ENCODE measurements at places on chromosomes 4 and X.

DNA sequence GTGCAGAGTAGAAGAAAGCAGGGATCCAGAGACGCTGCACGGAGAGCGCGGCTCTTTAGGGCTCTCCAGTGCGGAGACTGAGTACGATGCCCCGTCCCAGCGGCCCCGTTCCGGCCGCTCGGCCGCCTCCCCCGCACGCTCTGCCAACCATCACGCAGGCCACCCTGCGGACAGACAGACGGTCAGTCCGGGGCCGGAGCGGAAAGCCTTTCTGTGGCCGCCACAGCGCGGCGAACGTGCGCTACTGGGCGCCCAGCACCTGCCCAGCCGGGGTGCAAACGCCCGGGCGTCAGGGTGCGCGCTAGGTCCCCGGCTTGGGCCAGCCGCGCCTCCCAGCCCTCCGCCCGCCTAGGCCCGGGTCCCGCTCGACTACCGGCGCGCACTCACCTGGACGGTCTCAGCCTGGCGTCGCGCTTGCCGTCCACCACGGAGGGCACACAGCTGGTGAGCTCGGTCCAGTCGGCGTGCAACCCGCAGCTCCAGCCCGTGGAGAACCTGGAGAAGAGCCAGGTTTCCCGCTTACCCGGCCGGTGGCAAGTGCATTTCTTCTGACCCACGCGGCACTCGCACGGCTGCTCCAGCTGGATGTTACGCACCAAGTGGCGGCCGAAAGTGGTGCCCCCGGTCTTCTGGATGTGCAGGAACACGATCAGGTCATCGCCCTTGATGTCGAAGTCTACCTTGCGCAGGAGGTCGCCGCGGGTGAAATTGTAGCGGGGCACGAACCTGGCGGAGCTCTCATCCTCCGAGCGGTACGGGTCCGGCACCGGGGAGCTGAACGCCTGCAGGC lies 1.8 kb downstream of the HS6ST2 start:
- no peak for DNase-seq

DNA sequence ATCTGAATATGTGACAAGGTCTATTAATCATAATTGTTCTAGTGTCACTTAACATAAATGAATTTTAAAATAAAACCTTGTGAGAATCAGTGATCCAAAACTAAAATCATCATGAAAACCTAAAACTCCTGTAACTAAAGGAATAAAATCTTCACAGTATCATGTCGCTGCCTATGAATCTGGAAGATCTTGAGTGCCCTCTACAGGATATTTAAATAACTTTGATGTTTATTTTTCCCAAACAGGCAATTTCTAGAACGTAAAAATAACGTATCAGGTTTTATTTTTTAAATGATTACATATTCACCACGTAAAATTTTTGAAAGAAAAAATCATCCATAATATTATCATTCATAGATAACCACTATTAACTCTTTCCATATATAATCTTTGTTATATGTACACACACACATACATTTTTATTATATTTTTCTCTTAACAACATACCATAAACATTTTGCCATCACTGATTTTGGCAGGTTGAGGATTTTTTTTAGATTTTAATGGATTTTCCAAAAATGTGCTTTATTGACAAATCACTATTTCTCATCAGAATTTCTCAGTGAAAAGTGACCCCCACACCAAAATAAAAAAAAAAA lies 79.6 kb downstream of the COMMD8 start:
- no peak for DNase-seq

DNA sequence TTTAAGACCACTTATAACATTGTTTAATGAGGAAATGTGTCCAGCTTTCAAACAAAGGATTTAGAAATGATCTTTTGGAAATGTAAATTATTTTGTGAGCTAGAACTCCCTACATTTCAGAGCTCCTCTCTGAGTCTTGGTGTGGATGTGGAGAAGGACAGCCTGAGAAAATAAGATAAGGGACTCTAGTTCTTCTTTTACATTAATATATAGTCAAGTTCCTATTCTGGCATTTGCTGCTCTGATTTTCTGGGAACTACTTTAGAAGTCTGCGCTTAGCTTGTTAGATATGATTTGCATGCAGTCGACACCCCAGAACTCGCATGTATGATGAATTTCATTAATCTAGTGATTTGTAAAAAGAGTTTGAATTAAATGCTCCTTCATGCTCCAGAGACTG lies 45.5 kb downstream of the TSPAN7 start:
- no peak for DNase-seq

DNA sequence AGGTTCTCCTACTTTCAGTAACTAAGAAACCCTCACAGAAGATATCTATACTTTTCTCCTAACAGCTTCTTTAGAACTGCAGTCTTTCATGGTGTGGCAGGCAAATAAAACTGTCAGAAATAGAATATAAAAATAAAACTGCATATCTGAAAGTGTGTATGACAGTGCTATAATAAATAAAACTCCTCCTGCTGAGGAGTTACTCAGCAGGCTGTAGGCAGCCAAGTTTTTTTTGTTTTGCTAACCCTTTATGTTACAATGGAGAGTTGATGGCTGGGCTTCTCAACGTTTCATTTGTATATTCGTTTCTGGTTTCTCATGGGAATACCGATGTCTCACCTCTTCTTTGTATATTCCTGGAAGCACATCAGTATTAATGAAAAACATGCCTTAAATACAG lies 18.2 kb upstream of the UGT2B10 start:
- DNase-seq: no peak

DNA sequence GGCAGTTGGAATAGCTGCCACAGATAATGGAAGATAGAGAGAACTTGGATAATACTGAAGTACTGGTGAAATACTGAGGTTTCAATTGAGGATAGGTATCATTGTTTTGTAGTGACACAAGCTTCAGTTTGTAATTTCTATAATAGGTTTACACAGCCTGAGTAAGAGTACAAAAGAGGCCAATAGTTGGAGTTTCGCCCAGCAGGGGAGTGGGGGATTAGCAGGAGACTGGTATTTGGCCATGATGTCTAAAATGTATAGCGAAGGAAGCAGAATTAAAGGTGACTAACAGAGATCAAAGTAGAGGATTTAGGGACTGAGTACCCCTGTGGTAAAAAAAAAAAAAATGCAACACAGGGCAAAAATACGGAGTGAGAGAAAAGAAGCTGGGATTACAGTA lies 129.5 kb downstream of the KCTD8 start:
- DNase-seq: no peak

DNA sequence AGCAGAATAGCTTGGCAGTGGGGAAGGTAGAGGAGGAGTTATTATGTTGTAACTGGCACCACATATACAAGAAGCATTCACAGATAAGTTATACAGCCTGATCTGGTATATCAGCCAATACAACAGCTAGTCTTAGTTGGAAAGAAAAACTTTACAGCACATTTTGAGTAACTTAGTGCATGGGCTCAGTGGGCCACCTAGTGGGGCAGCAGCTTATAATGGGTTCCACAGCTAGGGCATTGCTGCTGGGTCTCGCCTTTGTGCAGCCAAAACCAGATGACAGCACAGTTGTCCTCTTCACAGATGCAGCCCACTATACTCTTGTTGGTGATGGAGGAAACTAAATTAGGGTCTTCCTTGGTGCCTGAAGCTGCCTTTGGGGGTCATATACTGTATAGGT lies 448.1 kb upstream of the RASGEF1B start:
- DNase-seq: no peak

- DNase-seq: no peak
These were observed 82.2 kb upstream of the PRPS2 start for GRCh38 chrX:12709047-12709446.

GRCh38 chr4:38980903-38981676 lies 51.1 kb downstream of the TMEM156 start:
- no peak for DNase-seq

- DNase-seq: no peak
These were observed 5.2 kb downstream of the MAEA start for GRCh38 chr4:1294891-1295290.

GRCh38 chr4:5632571-5632970 lies 75.8 kb downstream of the EVC2 start:
- DNase-seq: no peak

DNA sequence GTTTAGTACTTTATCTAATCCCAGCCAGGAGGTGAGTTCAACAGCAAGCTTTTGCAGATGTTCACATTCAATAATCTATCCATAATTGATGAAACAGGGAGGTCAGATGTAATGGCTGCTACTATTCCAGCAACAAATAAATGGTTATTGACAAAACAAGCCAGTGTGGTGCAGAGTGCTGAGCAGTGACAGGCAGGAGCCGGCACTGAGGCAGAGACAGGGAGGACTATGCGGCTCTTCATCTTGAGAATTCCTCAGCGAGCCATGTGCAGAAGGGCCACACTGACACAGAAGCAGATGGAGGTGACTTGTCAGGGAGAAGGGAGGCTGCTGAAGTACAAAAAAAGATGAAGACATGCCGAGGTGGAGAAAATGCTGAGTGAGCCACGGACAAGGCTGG lies 98.3 kb downstream of the TTC29 start:
- no peak for DNase-seq

GRCh38 chr4:42965326-42965725 lies 72.8 kb downstream of the GRXCR1 start:
- DNase-seq: no peak

GRCh38 chr4:48008021-48008596 lies 8.4 kb downstream of the CNGA1 start:
- no peak for DNase-seq

DNA sequence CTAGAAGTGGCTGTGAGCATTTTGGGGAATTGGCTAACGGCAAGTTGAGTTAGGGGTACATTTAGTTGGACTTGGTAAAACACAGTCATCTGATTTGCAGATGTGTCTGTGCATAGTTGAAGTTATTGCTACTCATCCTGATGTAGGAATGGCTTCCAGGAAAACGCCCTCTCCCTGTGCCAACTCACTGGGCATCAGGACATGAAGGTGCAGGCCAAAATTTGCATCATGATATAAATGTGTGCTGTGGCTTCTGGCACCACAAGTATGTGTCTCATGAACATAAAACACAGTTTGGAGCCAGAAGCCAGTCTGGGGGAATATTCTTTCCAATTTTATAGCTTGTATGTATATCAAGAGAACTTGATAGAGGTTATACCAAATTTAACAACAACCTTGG lies 54.2 kb upstream of the CBR4 start:
- no peak for DNase-seq

DNA sequence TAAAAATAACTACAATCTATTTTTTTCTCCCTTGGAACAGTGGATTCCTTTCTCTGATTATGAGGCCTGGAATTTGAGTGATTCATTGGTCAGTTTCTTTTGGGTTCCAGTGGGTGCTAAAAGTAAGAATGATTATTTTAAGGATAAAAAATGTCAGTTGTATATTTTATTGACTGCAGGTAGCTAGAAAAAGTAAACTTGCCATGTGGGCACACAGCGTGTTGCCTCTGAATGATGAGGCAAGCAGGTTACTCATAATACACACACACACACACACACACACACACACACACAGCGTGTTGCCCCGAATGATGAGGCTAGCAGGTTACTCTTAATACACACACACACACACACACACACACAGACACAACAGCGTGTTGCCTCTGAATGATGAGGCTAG lies 13.8 kb downstream of the GALNT7 start:
- no peak for DNase-seq

GRCh38 chr4:140219567-140219966 lies 65.6 kb upstream of the MAML3 start:
- no peak for DNase-seq

DNA sequence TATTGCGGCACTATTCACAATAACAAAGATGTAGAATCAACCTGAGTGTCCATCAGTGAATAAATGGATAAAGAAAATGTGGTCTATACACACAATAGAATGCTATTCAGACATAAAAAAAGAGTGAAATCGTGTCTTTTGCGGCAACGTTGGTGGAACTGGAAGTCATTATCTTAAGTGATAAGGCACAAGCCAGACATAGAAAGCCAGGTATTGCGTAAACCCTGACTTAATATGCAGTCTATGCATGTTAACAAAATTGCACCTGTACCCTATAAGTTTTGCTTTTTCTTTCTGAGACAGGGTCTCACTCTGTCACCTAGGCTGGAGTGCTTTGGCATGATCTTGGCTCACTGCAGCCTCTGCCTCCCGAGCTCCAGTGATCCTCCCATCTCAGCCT lies 28.6 kb downstream of the KIAA0232 start:
- DNase-seq: no peak

DNA sequence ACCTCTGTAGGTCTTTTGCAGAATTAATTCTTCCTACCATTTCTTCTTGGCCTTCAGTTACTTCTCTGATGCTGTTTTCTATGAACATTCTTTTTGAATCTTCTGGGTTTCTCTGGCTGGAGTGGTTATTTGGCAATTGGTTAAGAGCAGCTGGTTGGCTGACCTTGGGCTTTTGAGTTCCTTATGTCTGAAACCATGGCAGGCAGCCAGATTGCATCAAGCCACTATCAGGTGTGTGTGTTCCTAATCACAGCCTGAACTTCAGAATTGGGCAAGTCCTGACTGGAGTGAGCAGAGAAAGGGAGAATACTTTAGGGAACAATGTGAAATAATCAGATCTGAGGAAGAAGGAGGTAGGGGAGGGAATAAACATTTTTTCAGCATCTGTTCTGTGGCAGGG lies 90.2 kb downstream of the ARHGAP10 start:
- no peak for DNase-seq

GRCh38 chr4:83323136-83323535 lies 11.5 kb downstream of the HPSE start:
- no peak for DNase-seq

DNA sequence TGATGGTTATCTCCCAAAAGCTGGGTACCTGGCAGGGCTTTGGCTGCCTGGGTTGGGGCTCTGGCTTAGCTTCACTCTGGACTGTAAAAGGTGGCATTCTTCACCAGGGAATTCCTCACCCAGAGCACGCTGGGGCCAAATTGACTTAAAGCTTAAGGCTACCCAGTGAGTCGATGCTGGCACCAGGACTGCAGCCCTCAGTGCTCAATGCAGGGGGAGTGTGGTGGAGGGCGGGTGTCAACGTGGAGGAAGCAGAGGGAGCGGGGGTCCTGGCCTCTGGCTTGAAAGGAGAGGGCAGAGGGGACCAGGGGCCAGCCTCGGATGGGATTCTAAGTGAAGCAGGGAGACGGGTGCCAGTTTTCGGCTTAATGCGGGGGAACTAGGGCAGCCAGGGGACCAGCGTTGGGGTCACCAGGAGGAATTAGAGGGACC lies 446 bp upstream of the FAM50A start:
- DNase-seq: no peak

DNA sequence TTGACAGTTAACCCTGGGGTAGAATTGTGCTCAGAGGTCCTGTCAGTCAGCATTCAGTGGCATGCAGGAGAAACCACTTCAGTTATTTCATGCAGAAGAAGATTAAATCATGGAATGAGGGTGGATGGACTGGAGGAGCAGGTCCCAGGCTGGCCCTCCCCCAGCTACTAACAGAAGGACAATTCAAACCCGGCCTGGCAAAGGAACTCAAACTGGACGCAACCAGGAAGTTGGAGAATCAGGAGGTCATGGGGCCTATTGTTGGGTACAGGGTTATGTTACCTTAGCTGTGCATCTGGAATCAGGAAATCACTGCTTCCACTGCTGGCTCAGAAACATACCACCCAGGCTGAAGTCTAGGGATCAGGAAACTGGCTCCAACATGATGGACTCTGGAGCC lies 121.4 kb downstream of the GPAT3 start:
- DNase-seq: no peak

All from esophagus squamous epithelium (tissue), 5 donors.